Caki2 (cell line): ENCODE measurements at places on chromosomes 7 and 10. TPM values are rescaled to one million over a fixed set of nuclear protein-coding genes. Genes with fewer than 3 reads are reported as not detected.

PHKG1 gene
- total RNA-seq = 1.3 TPM in 1 of 2 replicates, not detected in the other

CACUL1 gene
- 19.0 and 24.0 TPM in 2 replicates for total RNA-seq

C7orf25 gene
- 12.2 and 14.4 TPM in 2 replicates for total RNA-seq

NKX2-3 gene
- 0.46 and 2.5 TPM in 2 replicates for total RNA-seq

PCLO gene
- total RNA-seq = 0.88 and 2.0 TPM in 2 replicates

OPN4 gene
- 0.17 TPM in 1 of 2 replicates, not detected in the other for total RNA-seq

PRKCQ gene
- 9.8 and 10.8 TPM in 2 replicates for total RNA-seq

GRK5 gene
- total RNA-seq = 0.20 and 0.61 TPM in 2 replicates

HMX2 gene
- total RNA-seq = not detected in 2 replicates

ANXA8L1 gene
- total RNA-seq = not detected in 2 replicates

PLXDC2 gene
- total RNA-seq = 4.7 and 7.4 TPM in 2 replicates

FANK1 gene
- total RNA-seq = 6.8 and 8.5 TPM in 2 replicates

DYDC2 gene
- not detected in 2 replicates for total RNA-seq

LRRC61 gene
- 53.9 and 54.9 TPM in 2 replicates for total RNA-seq

ABCA13 gene
- 2.8 and 6.3 TPM in 2 replicates for total RNA-seq

INMT gene
- not detected in 2 replicates for total RNA-seq

AKR1C4 gene
- total RNA-seq = not detected in 2 replicates

TNRC18 gene
- total RNA-seq = 12.6 and 23.3 TPM in 2 replicates

SFTPD gene
- total RNA-seq = 2.8 TPM in 1 of 2 replicates, not detected in the other

MRPS33 gene
- 60.0 and 72.5 TPM in 2 replicates for total RNA-seq

SFTPA1 gene
- total RNA-seq = not detected in 2 replicates

PPP1R17 gene
- not detected in 2 replicates for total RNA-seq

AIFM2 gene
- 41.3 and 42.7 TPM in 2 replicates for total RNA-seq

ADK gene
- total RNA-seq = 26.5 and 39.8 TPM in 2 replicates

SYNPO2L gene
- total RNA-seq = not detected in 2 replicates

IFT22 gene
- total RNA-seq = 36.6 and 58.1 TPM in 2 replicates

PLCE1 gene
- total RNA-seq = 0.70 and 1.0 TPM in 2 replicates

RET gene
- 0.37 TPM in 1 of 2 replicates, not detected in the other for total RNA-seq

ACTL6B gene
- total RNA-seq = not detected in 2 replicates

AQP1 gene
- total RNA-seq = 0.32 TPM in 1 of 2 replicates, not detected in the other

ELN gene
- total RNA-seq = 0.27 TPM in 1 of 2 replicates, not detected in the other

SHTN1 gene
- total RNA-seq = 5.8 and 44.9 TPM in 2 replicates

AZGP1 gene
- 1.1 TPM in 1 of 2 replicates, not detected in the other for total RNA-seq

ITIH5 gene
- total RNA-seq = not detected in 2 replicates

GALNT17 gene
- not detected in 2 replicates for total RNA-seq

PGAM2 gene
- not detected in 2 replicates for total RNA-seq

ZNF239 gene
- total RNA-seq = 4.7 and 11.0 TPM in 2 replicates

OR2A5 gene
- total RNA-seq = not detected in 2 replicates

AKR1E2 gene
- total RNA-seq = 74.3 and 112 TPM in 2 replicates

TMEM229A gene
- not detected in 2 replicates for total RNA-seq

SCART1 gene
- total RNA-seq = 0.27 TPM in 1 of 2 replicates, not detected in the other

SUGCT gene
- 6.8 and 9.7 TPM in 2 replicates for total RNA-seq

NET1 gene
- total RNA-seq = 10.8 and 33.6 TPM in 2 replicates
